BJ (cell line): ENCODE measurements at places on chromosomes 4 and X.

- DNase-seq, result no peak
These were observed 39.3 kb upstream of the LPAR4 start for GRCh38 chrX:78708262-78708661.

- no peak for DNase-seq
These were observed 22.3 kb downstream of the TMEM31 start for GRCh38 chrX:103733017-103733416.

DNA sequence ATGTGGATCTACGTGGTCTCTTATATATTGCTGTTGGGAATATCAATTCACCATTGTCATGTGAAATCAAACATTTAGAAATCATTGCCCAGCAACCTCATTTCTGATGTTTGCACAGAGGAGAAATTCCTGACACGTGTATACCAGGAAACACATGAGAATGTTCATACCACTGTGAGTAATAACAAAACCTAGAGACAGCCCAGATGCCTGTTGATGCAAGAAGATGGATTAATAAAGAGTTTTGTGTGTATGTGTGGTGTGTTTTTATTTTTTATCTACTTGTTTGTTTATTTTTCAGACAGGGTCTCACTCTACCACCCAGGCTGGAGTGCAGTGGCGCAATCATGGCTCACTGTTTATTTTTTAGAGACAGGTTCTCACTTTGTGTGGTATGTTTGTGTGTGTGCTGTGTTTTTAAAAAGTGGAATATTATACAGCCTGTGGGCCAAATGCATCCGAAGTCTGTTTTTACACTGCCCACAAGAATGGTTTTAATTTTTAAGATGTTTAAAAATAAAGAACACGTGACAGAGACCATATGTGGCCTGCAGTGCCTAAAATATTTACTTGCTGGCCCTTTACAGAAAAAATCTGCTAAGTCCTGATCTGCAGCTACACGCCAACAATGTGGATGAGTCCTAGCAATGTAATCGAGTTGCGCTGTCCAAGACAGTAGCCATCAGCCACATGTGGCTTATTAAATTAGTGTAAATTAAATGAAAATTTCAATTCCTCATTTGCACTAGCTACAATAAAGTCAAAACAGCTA, 39.2 kb downstream of the TXLNG start:
- no peak for DNase-seq

DNA sequence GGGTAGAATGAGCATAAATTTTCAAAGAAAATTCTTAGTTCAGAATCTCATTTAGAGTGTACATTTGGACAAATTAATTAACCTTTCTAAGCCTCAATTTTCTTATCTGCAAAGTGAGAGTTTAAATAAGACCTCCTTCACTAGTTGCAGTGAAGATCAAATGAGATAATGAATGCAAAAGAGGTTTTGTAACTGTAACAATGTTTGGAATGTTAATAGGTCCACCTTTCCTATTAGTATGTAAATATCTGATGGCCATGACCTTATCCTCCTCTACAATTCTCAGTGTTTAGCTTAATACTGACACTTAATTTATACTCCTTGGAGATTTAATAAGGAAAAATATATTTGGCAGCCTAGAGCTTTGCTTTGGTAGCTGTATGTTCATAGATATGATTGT, 138.8 kb downstream of the GABRG1 start:
- no peak for DNase-seq

DNA sequence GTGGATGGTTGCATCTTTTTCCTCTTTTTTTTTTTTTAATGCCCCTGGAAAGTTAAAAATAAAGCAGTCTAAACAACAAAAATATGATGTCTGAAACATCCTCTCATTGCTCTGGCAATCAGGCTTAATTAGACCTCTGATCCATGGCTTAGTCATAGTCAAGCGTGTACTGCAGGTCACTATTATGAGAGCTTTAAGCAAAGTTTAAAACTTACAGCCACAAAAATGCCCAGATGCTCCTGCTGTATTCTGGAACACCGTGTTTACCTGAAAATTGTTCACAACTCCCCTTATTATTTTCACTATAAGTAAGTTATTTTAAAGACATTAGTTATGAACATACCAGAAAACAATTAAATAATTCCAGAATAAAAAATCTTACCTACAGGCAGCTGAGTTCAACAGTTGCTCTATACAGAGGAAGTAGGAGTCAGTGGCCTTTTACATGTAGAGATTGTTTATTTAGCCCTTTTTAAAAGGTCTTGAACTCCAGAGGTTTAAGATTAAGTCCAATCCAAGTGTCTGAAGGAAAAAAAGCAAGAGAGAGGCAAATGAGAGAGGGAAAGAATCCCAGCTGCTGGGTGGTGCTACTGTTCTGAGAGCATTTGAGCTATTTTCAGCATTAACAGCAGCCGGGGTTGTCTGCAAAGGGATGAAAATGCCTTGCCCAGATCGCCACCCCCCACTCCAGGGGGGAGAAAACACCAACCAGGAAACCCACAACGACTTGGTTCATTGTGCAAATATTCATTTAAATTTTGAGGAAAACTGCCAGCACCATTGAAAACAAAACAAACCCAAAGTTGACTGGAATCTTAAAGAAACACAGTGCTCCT, 36.9 kb downstream of the SORBS2 start:
- DNase-seq, result peak; percentile 75

DNA sequence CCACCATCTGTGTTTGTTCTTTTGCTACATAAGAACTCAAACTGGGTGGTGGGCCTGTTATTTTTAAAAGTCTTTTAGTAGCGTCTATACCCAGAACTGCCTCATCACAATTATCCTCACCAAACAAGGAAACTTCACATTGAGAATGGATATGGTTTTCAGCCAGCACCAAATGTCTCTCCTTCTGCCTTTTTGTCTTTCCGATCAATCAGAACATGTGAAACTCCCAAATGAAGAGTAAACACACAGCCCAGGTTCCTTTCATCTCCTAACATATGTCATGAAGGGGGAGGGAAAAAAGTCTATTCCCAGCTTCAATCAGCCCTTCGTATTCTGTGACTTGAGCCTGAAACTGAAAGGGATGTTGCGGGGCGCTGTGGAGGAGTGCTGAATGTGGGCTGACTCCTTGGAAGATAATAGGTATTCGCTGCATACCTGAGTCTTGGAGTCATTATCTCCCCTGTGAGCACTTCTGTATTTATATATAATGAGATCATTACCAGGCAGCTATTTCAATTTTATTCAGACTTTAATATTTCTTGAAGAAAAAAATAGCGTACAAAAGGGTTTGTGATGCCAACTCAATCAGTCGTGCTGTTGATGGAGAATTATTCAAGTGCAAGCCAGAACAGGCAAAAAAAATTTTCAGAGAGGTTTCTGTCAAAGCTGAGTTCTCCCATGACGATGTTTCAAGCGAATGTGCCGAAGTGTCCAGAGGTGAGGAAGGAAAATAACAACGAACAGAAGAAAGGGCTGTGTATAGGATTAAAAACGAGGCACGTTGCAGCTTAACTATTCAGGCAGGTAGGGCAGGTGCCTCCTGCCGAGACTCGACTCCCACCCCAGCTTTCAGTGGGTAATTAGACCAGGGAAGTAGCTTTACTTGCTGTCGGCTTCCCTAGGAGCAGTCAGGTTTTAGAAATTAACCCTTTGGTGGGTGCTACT, 163.9 kb upstream of the NOCT start:
- DNase-seq, result no peak

DNA sequence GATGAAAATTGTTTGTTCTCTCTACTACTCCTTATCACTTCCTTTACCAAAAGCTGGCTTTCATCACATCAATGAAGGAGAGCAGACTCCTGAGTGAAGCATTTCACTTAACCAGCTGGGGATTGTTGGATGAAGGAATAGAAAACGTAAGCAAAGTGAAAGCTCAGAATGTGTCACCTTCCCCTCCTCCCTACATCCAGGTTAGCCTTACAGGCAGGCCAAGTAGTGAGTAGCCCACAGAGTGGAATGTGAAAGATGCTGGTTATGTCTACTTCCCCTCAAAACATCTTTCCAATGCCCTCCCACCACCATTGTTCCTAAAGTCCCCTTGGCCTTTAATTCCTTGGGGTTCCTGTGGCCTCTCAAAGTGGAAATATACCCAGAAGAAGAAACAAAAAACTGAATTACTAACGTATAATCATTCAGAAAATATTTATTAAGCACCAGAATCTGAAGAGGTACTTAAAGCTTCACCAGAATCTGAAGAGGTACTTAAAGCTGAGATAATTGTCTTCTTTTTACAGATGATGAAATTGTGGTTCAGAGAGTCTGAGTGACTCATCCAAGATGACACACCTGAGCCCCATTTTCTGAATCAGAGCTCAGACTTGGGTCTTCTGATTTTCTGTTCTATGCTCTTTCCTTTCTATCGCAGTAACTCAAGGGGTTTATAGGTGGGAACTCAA, 6.5 kb downstream of the P2RY4 start:
- DNase-seq, result no peak

DNA sequence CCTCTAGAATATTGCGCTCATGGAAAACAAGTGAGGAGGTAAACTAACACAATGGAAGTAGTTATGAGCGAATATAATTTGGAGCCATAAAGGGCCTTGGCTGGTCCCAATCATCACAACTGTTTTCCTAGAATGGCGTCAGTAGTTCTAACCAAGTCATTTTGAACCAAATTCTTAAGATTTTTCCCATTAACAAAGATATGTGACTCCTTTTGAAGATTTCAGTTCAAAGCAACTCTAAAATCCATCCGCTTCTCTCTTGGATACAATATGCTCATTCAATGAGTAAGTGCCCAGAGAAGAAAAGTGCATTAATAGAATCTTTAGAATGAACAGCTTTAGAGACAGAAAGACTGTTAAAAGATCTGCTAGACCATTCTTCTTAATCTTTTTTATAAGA, 19.6 kb upstream of the MYOZ2 start:
- DNase-seq, result no peak

- no peak for DNase-seq
These were observed 9.7 kb downstream of the POU4F2 start for GRCh38 chr4:146648461-146648783.

DNA sequence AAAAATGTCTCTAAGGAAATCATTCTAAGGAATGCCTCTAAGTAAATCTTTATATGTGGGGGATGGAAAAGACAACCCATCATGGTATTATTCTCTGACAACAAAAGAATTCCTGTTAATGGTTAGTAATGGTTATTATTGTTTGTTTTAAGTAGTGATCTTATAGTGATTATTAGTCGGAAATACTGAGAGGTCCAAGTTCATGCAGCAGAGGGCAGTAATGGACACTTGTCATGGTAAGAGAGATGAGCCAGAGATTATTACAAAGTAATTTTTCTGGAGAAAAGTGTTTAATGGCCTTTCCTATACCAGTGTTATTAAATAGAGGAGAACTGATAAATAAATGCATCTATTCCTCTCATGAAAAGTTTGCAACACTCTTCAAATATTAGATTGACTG, 8.1 kb upstream of the DKK2 start:
- no peak for DNase-seq

- DNase-seq, result no peak
These were observed 3.7 kb downstream of the ADD1 start for GRCh38 chr4:2847302-2847871.

GRCh38 chr4:122873821-122874593, 47.4 kb downstream of the FGF2 start:
- peak; percentile 62 for DNase-seq

DNA sequence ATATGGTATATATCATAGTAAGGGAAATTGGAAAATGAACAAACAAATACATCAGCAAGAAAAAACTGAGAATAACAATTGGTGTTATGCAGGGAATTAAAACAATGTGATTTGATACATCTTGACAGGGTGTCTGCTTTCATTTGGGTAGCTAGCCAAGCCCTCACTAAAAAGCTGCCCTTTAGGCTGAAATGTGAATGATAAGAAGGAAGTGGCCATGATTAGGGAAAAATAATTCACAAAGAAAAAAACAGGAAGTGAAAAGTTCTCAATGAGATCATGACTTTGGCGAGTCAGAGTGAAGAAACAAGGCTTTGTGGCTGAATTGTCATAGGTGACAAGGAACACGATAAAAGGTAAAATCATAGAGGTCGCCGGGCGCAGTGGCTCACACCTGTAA, 675.8 kb upstream of the SLIT2 start:
- no peak for DNase-seq

DNA sequence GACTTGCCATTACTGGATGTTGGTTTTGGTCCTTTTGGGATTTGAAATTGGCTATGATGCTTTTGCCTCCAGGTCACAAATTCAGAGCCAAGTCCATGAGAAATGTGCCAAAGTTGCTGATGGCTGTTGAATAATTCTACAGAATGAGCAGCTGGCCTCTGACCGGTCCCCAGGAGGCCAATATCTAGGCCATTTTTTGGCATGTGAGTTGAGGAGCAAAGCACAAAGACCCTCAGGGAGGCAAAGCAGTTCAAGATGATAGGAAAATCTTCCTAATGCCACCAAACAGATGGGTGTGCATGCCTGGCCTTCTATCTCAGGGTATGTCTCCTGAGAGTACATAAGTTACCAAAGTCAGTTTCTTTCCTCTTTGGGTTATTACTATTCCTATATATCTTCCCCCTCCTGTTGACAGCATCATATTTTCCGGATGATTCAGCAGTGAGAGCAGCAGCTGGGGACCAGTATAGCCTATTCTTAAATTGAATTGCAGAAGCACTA, 44.4 kb downstream of the SEL1L3 start:
- DNase-seq, result no peak

GRCh38 chrX:71095981-71096759, 519 bp downstream of the FOXO4 start:
- no peak for DNase-seq

- no peak for DNase-seq
These were observed 49.6 kb downstream of the LHFPL1 start for GRCh38 chrX:112630187-112630586.

DNA sequence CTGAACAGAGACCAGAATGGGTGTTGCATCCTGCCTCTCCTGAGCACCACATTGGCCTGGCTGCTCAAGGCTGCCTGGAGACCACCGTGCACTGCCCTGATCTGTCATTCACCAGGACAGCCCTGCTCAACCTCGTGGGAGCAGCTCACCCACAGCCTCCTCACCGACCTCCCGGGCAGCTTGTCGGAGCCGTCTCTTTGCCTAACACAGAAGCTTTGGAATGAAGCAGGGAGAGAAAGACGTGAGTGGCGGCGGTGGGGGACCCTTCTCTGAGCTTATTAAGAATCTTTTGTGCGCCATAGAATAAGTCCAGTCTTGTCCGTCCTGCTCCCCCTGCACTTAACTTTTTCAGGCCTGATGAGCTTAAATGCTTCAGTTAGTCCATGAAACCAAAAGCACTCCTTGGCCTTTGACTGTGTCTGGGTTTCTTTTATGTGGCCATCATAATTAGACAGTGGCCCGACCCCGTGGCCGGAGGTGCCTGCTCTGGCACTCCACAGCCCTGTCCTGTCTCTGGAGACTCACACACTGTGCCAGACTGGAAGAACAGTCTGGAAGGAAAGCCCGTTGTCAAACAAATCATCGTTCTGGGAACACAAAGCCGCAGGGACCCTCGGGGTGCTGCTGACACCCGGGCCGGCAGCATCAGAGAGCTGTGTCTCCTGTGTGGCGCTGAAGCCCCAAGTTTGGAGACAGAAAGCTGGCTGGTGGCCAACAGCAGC, 192.8 kb downstream of the BCOR start:
- no peak for DNase-seq

DNA sequence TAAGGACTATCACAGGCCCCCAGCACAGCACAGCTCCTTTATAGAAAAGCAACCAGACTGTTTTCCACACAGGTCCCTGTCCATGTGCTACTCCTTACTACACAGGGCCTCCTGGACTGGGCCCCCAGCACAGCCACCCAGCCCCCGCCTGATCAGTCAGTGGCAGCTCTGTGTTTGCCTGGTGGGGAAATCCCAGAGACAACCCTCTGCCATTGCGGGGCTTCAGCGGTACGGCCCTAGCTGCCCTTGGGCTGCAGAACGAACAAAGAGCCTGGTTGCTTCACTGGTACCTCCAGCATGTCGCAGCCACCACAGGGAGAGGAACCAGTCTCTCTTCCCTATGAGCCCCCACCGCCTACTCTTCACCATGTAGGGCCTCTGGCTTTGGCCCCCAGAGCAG, 30.7 kb downstream of the CBR4 start:
- DNase-seq, result no peak
